ENCODE measurements at places on chromosomes 7 and 10.

DNA sequence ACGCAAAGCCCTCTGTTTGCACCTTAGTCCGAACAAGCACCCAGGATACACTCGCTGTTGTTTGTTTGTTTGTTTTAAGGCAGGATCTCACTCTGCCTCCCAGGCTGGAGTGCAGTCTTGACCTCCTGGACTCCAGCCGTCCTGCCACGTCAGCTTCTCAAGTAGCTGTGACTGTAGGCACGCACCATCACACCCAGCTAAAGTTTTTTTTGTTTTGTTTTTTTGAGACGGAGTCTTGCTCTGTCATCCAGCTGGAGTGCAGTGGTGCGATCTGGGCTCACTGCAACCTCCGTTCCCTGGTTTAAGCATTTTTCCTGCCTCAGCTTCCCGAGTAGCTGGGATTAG lies 76.8 kb downstream of the CTBP2 start:
- no peak for DNase-seq

DNA sequence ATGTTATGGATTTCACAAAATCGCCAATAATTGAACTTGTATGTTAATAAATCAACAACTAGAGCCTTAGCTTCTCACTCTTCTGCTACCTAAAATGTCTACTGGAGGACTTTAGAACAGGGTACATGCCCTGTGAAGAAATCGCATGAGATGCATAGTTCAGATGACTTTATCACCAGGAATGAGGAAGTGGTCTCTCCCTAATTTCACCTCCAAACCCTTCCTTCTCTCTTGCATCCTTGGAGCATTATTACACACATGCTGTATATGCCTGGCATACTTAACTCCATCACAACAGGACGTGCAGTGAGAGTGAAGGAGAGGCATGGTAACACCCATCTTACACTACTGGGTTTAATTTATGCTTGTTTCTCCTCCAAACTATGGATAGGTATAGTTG lies 27.8 kb downstream of the RHEB start:
- DNase-seq = no peak

DNA sequence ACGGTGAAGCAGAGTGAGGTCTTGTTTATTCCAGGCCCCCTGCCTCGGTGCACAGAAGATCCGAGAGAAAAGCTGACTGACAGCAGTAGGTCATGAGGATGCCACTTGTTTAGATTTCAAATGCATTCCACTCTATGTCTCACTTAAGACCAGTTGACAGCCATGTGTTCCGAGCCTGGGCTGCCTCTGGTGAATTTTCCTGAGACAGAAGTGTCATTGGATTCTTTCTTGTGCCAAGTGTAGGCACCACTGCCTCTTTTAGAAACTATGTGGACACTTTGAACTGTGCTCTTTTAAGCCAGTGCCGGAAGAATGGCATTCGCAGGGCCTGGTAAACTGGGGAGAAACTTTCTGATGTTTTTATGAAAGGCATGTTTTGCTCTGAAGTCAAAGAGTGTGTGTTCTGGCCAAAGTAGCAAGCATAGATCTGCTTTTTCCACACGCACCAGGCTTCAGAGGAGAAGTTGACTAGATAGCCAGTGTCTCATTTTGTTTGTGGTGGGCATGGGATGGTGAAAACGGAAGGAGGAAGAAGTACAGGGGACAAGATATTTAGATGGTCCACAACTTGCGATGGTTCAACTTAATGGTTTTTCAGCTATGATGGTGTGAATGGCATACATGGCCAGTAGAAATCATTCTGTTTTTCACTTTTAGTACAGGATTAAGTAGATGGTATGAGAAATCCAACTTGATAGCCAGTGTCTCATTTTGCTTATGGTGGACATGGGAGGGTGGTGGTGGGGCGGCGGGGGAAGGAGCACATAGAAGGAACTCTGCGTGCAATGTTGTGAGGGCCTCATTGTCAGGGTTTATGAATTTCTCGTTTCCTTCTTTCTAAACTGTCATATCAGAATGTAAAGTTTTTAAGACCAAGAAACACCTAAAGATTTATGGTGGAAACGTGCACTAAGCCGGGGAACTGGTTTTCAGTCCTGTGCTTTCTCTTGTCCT lies 41.5 kb downstream of the CYP17A1 start:
- DNase-seq = no peak

DNA sequence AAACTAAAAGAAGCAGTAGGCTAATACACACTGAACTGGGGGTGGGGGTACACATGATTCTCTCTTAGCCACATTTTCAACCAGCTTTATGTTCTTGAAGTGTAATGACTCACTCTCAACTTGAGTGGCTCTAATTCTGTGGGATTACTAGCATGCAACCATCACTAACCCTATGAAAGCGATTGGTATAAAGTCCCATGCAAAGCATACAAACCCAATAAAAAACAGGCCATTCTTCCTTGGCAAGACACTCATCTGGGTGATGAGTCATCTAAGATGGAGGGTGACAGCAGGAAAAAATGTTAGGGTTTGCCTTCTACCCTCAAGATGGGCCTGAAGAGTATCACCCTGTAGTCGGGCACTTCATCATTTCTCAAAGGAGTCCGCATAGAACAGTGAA lies 14.9 kb upstream of the PON3 start:
- no peak for DNase-seq

DNA sequence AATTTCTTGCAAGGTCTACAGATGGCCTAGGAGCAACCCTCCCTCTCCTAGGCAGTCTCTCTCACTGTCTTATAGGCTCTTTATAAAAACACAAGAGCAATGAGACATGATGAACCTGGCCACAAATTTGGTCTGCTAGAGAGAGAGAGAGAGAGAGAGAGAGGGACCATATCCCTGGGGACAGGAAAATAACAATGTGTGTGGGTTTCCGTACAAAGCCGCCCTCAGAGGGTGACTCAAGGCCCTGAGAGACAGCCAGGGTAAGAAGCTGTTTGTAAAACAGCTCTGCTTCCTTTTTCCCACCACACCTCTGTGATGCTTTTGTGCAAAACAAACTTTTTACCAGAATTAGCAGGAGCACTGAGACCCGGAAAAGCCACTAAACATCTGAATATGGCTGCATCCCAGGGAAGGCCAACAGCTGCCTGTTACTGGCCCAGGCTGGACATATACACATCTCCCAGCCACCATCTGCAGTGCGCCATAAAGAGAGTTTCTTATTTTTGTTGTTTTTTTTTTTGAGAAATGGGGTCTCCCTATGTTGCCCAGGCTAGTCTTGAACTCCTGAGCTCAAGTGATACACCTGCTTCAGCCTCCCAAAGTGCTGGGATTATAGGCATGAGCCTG lies 18.4 kb downstream of the GIMAP5 start:
- no peak for DNase-seq

GRCh38 chr7:135160858-135161653 lies 9.5 kb downstream of the CYREN start:
- DNase-seq = no peak

DNA sequence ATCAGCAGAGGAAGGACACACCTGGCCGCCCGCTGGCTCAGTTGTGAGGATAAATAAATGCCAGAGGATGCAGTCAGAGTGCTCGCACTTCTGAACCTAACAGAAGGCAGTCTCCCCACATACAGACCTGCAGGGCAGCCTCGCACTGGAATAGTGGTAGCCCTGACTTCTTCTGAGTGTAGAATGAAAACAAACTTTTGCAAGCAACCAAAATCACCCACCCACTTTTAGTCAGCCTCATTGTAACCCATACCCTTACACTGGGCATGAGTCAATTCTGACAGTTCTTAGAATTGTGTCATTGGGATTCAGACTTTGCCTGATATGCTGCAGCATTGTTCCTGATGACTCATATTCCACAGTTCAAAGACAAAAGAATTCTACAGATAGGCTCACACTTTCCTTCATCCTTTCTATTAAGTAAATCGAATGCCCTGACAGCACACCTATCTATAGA lies 167.0 kb upstream of the CDK1 start:
- DNase-seq = no peak

GRCh38 chr7:158710651-158711102 lies 6.1 kb upstream of the NCAPG2 start:
- DNase-seq = no peak

DNA sequence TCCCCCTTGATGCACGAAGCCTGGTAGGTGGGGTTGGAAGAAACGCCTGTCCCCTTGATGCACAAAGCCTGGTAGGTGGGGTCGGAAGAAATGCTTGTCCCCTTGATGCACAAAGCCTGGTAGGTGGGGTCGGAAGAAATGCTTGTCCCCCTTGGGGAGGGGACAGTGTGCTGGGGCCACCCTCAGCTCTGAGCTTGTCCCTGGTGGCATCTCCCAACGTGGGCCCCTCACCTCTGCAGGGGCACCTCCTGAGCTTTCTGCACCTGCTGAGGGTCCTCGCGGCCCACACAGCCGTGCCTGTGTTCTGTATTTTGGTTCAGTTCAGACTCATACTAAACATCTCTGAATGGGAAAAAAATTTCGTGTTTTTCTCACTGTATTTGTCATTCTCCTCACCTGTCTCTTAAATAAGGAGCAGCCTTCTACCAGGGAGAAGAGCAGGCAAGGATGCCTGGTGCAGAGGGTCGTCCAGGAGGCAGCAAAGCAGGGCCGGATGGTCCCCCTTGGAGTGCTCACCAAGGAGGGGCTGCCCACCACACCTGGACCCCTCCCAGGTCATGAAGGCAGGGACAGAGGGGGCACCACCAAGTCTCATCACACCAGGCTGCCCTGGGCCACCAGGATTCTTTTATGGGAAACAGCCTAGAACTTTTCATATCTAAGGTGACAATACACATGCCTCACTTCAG lies 24.7 kb downstream of the VIPR2 start:
- DNase-seq = no peak

GRCh38 chr7:112400141-112400540 lies 50.1 kb upstream of the IFRD1 start:
- no peak for DNase-seq

DNA sequence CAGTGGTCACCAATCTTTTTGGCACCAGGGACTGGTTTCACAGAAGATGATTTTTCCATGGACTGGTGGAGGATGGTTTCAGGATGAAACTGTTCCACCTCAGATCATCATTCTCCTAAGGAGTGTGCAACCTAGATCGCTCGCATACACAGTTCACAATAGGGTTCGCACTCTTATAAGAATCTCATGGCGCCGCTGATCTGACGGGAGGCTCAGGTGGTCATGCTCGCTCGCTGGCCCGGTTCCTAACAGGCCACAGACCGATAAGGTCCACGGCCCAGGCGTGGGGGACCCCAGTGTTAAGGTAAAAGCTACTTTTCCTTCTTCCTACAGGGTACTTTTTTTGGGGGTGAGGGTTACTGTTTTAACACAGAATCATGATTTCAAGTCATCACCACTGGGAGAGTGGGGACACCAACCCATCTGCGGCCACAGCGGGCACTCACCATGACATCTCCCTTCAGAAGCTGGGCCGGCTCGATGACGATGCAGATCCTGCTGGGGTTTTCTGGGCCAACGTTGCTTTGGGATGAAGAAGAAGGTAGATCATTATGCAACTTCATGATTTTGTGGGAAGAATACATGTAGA lies 170.5 kb downstream of the TNS3 start:
- no peak for DNase-seq

DNA sequence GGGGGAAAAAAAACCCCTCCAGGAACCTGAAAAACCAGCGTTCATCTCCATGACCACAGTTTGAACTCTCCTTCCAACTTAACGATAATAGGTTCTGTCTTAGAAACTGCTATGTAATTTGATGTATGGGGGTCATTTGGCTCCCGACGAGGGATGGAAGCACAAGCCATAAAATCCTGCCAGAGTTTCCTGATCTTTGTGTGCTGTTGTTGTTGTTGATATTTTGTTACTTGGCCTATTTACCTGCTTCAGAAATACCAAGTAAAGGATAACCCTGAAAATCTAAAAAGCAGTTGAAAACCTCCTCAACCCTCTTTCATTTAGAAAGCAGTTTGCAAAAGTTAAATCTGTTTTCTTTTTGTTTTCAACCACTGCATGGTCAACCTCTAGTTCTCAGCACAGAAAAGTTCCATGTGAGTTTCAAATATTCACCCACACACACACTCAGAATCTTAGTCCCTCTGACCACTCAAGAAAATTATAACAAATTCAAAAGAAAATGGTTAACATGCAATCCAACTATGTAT lies 9.3 kb upstream of the HOXA2 start:
- DNase-seq = no peak

GRCh38 chr7:111803015-111803758 lies 240.9 kb upstream of the IMMP2L start:
- no peak for DNase-seq

GRCh38 chr7:158145370-158145769 lies 442.3 kb downstream of the PTPRN2 start:
- DNase-seq = no peak

DNA sequence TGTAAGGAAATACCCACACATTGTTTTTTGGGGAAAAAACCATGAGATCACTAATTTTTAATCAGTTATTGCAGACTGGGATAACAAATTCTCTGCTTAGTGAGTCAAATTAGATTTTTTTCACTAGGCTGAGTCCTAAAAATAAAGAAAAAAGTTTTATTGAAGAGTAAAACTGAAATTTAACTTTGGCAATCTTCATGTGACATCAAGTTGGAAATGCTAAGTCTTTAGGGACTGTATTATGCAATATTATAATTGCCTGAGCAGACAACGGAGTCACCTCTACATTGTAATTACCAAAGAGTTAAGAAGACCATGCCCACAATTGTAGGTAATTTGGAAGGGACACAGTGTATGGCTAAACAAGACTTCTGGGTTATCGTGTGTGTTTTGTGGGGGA lies 2.2 kb upstream of the CLEC5A start:
- no peak for DNase-seq

DNA sequence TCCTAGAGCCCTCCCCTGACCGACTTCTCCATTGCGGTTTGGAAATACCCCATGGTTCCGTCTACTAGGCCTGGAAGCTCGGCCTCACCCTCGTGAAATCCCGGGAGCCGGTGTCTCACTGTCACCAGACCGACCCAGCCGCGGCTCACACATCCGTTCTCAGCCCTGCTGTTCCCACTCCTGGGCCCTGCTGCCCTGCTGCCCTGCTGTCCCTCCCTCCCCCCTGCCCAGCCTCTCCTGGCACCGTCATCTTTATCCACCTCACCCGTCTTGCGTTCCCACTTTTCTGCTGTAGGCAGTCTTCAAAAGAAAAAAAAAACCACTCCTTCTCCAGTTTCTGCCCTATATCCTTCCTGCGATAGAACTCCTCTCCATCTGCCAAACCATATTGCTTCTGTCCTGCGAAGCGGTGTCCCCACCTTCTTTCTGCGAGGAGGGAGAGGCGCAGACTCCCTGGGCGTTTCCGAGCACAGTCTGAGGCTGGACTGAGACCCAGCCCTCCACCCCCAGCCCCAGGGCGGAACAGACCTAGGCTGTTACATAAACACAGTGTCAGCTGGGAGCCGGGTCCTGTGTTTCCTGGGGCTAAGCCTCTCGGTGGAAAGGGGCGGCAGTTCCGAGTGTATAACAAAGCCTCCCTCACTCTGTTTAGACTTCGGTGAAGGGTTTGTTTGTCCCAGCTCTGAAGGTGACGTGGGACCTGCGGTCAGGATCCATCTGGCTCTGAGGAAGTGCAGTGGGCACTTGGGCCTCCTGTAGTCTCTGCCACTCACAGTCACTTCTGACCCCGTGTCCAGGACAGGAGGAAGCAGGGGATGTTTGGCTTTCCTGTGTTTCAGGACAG lies 2.8 kb downstream of the AGAP3 start:
- peak; percentile 88 for DNase-seq

Measured in right atrium auricular region (tissue), 2 donors.